ENCODE measurements at places on chromosomes 13 and 19.

DNA sequence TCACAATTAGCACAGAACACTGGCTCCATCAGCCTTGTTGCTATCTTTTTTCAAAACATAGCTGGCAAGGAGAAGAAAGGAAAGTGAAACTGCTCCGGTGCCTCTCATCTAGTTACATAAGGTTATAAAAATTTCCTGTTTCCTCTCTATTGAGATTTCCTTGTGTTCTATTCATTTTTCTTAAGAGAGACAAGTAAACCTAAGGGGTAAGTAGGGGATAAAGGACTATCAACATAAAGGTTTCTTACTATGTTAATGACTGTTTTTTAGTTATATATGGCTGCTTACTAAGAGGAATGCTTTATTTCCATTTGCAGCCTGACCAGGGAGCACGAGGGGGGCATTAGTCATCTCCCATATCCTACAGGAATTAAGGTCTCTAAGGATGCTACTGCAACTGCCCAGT lies 73.2 kb upstream of the MLNR start:
- DNase-seq = peak; percentile 50

- DNase-seq = no peak
These were observed 13.4 kb upstream of the GJB2 start for GRCh38 chr13:20206065-20206697.

DNA sequence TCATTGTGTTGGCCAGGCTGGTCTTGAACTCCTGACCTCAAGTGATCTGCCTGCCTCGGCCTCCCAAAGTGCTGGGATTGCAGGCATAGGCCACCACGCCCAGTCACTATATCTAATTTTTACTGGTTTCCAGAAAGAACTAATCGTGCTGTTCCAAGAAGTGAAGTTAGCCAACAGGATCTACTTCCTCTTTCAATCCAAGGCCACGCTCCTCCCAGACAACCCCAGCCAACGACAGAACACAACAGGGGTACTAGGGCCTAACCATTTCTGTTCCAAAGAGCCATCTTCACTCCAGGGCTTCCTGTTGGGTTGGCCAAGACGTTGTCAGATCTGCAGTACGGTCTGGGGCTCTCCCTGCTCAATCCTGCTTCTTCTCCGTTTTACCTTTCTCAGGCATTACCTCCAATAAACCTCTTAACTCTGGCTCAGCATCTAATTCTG lies 7.0 kb upstream of the LSM14A start:
- no peak for DNase-seq

DNA sequence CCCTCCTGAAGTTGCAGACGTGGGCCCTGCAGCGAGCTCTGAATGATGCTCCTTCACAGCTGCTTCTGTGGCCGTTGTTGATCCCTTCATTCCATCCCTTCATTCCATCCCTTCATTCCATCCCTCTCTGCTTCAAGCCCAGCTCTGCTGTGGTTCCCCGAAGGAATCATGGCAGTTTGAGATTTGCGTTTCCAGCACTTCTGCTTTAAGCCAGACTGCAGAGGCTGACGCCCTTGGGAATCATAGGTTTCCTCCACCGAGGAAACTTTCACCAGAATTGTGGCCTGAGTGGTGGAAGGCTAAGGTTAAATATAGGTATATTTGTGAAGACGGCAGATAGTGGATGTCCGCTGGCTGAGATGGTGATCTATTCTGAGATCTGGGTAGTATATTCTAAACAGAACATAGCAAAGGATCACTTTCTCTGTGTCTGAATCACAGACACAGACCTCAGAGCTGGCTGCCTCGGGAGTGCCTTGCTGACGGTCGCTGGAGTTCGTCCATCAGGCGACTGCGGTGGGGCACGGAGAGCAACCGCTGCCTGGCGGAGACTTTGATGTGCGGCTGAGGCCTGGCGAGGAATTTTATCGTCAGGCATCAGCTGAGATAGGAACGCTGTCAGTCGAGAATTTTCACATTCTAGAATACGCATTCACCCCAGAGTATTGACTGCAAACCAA lies 42.8 kb upstream of the DCUN1D2 start:
- peak; percentile 80 for DNase-seq

DNA sequence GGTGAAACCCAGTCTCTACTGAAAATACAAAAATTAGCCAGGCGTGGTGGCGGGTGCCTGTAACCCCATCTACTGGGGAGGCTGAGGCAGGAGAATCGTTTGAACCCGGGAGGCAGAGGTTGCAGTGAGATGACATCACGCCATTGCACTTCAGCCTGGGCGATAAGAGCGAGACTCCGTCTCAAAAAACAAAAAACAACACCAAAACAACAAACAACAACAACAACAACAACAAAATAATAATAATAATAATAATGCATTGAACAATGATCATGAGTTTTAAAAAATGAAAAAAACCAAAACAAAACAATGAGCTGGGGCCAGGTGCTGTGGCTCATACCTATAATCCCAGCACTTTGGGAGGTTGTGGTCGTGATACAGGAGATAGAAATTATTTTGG lies 23.1 kb upstream of the HOMER3 start:
- DNase-seq = no peak

DNA sequence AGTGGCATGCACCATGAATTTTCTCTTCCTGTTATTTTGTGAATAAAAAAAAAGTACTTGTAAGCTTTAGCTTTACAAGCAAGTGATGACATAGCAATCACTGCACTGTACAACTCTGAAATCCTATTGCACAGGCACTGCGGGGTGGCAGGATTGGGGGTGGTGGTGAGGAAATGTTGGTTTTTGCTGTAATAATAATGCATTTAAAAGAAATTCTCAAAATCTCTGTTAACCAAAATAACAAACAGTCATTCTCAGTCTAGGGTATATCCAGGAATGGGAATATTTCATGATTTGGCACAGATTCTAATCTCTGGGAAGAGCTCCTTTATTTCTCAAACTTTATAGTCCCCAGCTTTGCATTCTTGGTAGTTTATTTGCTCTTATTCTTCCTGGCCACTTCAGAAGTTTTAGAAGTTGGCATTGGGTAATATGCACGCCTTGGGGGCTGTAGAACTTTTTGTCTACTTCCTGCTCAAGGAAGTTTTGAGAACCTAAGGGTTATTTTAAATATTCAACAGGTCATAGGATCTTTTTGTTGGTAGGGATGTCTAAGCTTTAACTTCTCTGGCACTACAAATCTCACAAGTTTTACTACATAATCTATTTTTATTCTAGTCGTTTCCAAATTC lies 353.0 kb upstream of the KLF12 start:
- DNase-seq = peak; percentile 3

DNA sequence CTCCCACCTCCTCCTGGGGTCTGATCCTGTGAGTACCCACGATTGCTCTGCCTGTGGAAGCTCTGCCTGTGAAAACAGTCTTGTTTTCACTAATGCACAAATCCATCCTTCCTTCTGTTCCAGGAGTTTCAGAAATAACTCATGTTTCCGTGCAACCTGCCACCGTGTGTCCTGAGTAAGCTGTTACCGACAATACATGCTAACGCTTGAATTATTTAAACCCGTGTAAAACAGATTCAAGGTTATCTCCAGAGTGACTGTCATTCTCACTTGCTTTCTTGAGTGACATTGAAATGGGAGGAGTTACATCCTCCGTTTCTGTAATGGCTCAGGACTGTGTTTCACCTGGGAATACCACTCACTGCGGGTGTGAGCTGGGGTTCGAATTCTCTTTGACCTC lies 24.9 kb downstream of the GPR12 start:
- no peak for DNase-seq

DNA sequence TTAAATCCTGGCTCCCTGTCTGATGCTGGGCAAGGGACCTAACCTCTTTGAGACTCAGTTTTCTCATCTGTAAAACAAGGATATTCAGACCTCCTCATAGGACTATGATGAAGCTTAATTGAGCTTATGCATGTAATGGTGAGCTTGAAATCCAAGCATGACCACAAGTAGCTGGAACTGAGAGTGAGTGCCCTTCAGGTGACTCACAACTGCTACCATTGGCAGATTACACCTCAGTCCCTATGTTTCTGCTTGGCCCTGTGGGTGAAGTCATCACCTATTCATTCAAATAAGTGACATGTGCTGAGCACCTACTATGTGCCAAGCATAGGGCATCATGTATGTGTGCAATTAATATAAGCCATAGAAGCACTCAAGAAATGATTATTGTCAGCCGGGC lies 25.7 kb downstream of the NOVA2 start:
- peak; percentile 44 for DNase-seq

GRCh38 chr13:30978981-30979956 lies 46.8 kb downstream of the TEX26 start:
- DNase-seq = peak; percentile 31

- peak; percentile 60 for DNase-seq
These were observed 38.4 kb upstream of the RAP2A start for GRCh38 chr13:97395447-97396136.
